NCI-H1930 (cell line): ENCODE measurements at places on chromosomes 7 and 10.

GRCh38 chr10:33195608-33196376 is 138.7 kb downstream of the NRP1 start:
- no peak for DNase-seq

GRCh38 chr7:22082886-22083703 is 137.4 kb upstream of the CDCA7L start:
- peak; percentile 88 for DNase-seq

- DNase-seq = no peak
Measured at GRCh38 chr7:131527456-131527855, 29.0 kb downstream of the PODXL start.

GRCh38 chr7:43649755-43650274 is 66.9 kb downstream of the STK17A start:
- DNase-seq = no peak

GRCh38 chr10:77405771-77406241 is 231.8 kb downstream of the KCNMA1 start:
- peak; percentile 59 for DNase-seq

DNA sequence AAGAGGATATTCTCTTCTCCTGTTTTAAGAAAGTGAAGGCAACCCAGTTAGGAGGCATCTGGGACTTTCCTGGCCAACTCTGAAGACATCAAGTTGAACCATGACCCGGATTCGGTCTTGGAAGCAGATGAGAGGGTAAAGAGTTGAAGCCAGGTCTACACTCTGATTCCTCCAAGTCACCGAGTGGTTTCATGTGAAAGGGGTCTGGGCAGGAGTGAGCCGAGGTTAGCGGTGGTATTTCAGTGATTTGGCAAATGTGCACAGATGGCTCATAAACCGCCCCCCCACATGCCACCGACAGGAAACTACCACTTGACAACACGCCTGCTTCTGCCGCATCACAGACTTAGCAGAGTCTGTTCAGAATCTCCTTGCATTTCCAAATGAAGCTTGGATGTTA is 11.4 kb upstream of the REPIN1 start:
- DNase-seq = no peak

DNA sequence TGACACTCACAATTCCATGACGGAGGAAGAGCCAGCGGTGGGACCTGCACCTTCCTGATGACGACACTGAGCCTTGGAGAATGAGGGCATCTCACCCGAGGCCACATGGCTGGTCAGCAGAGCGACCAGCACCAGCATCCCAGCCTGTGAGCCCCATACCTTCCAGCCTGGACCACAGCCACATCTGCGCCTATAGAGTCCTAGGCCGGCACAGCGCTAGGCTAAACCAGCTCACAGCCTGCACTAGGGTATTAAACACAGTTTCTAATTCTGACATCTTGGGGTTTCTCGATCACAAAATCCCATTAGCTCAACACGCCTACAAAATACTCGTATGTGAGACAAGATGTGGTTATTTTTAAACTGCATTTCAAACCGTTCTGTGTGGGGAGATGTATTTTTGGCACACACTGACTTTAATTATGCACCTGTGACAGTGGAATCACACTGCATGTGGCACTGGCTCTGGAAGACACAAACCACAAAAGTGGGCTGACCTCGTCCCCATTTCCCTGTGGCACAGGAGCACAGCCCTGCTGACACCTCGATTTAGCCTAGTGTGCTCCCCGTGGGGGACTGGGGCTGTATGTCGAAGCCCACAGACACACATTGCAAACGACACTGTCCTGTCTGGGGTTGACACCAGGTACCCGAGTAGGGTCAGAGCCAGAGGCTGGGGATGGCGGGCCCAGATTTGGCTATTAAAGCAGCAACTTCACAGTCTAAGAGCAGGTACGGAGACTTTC is 32.5 kb downstream of the CPXM2 start:
- DNase-seq = no peak

DNA sequence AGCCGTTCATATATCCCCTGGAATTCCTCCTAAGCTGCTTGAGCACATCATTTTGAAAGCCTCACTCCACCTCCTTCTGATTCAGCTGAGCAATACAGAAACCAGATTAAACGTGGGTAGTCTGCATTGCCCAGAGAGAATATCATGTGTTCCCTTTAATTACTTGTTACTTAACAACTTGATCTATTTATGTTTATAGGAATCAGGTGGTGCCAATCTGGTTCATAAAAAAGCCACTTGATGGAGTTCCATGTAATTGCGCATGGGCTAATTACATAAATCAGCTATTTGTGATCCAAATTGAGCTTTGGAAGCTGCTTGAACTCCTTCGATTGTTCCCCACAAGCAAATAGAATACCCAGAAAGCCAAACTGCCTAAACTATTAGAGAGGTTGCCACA is 114.7 kb upstream of the ADCY1 start:
- peak; percentile 80 for DNase-seq

- DNase-seq = no peak
Measured at GRCh38 chr7:229184-229964, 37.0 kb downstream of the FAM20C start.

DNA sequence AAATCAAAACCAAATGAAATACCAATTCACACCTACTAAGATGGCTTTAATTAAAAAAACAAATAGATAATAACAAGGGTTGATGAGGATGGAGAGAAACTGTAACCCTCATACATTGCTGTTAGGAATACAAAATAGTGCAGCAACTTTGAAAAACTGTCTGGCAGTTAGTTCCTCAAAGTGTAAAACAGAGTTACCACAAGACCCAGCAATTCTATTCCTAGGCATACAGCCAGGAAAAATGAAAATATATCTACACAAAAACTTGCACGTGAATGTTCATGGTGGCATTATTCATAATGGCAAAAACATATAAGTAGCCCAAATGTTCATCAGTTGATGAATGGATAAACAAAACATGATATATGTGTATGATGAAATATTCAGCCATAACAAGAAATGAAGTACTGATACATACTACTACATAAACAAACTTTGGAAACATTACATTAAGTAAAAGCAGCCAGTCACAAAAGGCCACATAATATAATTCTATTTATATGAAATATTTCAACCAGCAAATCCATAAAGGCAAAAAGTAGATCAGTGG is 83.5 kb downstream of the BRAF start:
- DNase-seq = no peak

DNA sequence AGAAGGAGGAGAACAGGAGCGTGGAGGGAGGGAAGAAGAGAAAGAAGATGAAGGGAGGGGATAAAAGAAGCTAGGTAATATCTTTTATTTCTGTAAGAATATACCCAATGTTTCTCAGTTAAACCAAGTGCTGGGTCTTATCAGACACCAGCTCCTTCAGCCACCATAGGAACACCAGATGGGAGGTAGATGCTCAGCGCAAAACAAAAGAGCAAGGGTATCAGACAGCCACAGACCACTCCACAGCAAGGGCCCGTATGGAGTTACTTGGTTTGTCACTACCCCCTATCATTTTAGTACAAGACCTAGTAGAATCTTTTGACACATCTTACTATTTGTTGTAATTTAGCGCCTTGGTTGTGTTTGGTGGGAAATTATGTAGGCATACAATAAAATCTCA is 65.9 kb upstream of the FAM133B start:
- DNase-seq = no peak

- no peak for DNase-seq
Measured at GRCh38 chr7:25945608-25946007, 206.4 kb upstream of the NFE2L3 start.

DNA sequence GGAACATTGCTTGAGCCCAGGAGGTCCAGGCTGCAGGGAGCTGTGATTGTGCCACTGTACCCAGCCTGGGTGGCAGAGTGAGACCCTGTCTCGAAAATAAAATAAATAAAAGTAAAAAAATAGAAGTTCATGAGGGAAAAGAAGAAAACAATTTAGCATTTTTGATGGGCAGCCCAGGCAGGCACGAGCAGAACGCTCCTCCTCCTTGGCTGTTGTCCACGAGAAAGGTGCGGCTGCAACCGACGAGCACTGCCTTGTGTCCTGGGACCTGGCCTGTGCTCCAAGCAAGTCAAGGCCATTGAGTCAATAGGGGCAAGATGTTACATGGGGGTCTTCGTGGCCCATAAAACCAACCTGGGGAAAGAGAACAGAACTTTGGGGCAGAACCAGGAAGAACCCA is 25.6 kb downstream of the EBF3 start:
- DNase-seq = no peak

GRCh38 chr10:30062582-30062981 is 3.2 kb upstream of the JCAD start:
- no peak for DNase-seq

- DNase-seq = no peak
Measured at GRCh38 chr7:116691664-116692063, 19.7 kb downstream of the MET start.

DNA sequence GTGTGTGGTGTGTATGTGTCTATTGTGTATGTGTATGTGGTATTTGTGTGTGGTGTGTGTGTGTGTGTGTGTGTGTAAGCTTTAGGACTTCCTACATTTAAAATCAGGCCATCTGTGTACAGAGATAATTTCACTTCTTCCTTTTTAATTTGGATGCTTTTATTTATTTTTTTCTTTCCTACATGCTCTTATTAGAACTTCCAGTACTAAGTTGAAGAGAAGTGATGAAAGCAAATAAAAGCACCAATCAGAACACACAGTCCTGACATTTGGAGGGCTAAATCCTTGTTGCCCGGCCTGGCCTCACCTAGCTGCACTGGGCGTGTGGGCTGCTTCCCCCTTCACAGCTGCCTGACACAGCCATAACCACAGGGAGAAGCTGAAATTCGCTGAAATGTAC is 3.8 kb upstream of the MRC1 start:
- no peak for DNase-seq

DNA sequence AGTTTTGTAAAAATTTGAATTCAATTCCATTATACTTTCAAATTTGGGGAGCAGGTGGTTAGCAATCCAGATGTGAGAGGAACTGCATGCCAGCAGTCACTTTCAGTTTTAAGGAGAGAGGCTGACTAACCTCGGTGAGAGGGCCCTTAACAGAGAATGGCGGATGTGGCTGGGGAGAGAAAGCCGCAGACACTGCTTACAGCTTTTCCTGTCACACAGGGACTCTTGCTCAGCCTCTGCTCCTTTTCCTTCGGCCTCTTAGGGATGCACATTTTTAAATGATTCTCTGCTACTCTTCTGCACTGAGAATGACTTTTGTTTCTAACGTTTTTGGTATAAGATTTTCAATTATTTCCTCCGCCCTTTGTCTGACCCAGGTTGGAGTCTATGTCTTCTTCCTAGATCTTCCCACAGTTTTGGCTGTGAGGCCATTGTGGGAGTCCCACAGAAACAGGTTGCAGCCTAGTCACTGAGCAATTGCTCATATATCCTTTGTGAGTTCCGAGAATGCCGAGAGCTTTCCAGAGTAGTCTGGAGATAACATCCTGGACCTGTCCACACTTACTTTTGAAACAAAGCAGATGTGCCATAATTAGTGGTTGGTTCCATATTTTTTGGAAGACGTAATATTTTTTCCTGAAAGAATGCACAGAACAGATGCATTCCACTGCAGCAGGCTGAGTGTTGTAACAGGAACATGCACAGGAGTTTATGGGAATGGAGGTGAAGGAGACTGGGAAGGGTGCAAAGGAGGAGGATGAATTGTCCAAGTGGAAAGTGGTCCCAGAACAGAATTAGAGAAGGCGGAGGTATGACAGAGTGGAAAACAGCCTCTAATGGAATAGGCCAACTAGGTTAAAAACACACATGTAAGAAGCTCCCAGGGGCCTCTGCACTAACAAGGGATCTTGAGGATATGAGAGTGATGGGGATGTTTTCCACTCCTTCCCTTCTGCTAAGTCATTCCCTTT is 168.0 kb upstream of the ZNF32 start:
- DNase-seq = no peak

GRCh38 chr7:97014145-97014750 is 8.9 kb downstream of the DLX6 start:
- peak; percentile 88 for DNase-seq

GRCh38 chr10:129133856-129134255 is 333.2 kb upstream of the MGMT start:
- no peak for DNase-seq

GRCh38 chr7:132140341-132140740 is 435.9 kb downstream of the PLXNA4 start:
- DNase-seq = no peak

DNA sequence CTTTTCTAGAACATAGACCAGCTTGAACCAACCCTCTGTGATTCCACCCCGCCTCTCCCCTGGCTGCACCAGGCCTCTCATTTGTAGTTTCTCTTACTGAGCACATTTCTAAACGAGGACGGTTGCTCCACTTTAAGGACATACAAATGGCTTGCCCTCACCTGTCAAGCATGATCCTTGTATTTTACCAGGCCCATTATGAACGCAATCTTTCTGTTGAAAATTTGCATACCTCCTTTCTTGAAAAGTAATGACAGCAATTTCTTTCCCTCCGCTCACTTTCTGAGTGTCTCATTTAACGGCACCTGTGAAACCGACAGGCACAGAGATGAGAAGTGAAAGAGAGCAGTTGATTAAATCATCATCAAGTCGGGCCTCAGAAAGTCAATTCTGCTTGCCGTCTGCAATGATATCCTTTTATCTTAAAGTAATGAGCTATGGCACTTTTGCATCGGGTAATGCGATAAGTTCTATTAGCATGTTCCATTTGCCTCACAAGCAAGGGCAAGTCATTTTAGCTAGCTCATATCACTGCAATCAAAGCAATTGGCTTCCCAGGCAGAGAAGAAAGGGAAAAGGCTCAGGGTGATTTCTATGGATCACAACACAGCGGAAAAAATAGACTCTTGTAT is 705.6 kb upstream of the GALNT17 start:
- no peak for DNase-seq

DNA sequence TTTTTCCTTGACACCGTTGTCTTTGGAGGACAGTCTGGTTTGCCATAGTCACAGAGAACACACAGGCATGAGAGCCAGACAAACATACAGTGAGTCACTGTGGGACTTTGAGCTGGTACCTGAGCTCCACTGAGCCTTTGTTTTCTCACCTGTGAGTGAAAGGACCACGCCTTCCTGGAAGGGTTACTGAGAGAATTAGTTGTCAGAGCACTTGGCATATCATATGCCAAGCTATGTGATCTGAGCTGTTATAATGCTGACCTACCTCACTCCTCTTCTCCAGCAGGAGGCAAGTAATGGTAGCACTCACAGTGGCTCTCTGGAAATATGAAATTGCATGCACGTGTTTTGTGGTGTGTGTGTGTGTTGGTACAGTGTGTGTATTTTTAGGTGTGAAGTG is 59.7 kb downstream of the CXCL12 start:
- no peak for DNase-seq

DNA sequence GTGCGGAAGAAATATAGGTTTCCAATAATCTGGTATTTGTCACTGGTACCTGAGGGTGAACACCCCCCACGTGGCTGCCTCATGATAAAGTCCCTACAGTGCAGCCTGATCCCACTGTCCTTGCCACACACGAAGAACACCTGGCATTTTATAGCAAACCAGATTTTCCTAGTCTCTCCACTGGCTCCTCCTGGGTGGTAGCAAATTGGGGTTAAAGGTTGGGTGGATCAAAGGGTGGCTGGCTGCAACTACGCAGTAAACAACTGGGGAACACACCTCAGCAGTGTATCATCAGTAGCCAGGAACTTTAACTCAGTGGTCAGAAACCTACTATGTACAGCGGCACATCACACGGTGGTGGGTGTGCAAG is 10.3 kb downstream of the SEPHS1 start:
- DNase-seq = no peak
